Adipocyte (in vitro differentiated cells): ENCODE measurements at places on chromosomes 3 and 15.
A peak's percentile ranks its signal among the peaks of the same experiment; 100 is the strongest.

GRCh38 chr3:112606098-112606497 is 34.8 kb downstream of the CCDC80 start:
- no peak for DNase-seq

GRCh38 chr3:152222327-152222726 is 46.4 kb upstream of the MBNL1 start:
- DNase-seq, result peak; percentile 80

GRCh38 chr3:46395210-46395661 is 11.6 kb downstream of the CCR5AS start:
- DNase-seq, result no peak

DNA sequence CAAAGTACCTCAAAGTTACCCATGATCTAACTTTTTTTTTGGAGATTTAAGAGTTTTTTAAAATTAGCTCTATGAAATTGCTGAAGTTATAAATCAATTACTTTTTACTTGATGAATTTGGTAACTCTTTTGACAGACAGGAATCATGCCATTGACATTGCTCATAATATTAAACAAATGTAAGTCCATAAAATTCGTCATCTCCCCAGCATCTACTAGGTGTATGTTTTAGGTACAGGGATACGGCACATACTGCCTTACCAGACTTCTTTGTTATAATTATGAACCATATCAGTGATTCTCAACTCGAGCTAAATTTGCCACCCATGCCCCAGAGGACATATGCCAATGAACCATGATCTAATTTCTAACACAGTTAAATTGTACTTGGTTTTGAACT is 247.5 kb upstream of the TGFBR2 start:
- no peak for DNase-seq

DNA sequence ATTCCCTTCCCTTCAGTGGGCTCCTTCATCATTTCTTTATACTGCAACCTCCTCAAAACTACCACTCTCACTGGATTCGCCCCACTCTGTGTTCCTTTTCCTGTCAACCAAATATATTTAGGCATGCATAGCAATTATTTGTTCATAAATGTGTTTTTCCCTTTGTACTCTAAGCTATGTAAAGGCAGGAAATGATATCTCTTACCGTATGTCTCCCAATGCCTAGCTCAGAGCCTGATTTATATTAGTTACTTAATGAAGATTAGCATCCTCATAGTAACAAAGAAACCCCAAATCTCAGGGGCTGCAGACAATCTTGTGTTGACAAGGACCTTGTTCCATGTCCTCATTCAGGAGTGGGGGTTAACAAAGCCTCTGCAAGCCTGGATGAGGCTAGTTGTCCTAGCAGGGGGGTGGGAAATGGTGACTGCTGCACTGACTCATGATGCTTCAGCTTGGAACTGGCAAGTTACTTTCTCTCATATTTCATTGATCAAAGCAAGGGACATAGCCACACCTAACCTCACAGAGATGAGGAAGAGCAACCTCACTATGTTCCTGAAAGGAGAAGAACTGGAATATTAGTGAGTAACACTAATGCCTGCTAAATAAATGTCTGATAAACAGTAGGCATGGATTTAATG is 15.2 kb downstream of the PHLDB2 start:
- DNase-seq, result peak; percentile 33

GRCh38 chr3:122787872-122788271 is 5.8 kb downstream of the HSPBAP1 start:
- no peak for DNase-seq

GRCh38 chr3:65873028-65873427 is 165.7 kb downstream of the MAGI1 start:
- DNase-seq, result no peak

- no peak for DNase-seq
Observed at GRCh38 chr3:3296979-3297381, 117.5 kb upstream of the CRBN start.

DNA sequence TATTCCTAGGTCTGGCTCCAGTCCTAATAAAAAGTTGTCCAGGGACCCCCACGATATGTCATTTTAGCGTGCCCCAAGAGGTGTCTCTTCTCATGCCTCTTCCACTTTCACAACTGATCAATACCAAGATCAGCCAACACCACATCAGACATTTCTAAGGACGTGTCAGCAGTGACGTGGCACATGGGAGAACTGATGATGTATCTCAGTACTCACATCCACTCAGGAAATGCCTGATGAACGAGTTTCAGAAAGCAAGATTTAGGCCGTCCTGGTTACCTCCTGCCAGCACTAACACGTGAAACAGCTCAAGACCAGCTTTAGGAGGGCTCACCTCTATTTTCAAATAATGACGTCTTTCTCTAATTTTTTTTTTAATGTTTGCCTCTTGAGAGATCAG is 19.6 kb downstream of the VGLL4 start:
- DNase-seq, result no peak

GRCh38 chr15:43283526-43283925 is 16.8 kb upstream of the TGM5 start:
- DNase-seq, result no peak
